ENCODE measurements at places on chromosomes 1 and 21.

- no peak for DNase-seq
These were observed 262.4 kb downstream of the ST6GALNAC3 start for GRCh38 chr1:76336931-76337371.

- no peak for DNase-seq
These were observed 52.7 kb downstream of the VWA5B1 start for GRCh38 chr1:20343149-20343937.

- DNase-seq: no peak
These were observed 1.8 kb upstream of the SLC1A7 start for GRCh38 chr1:53144201-53144600.

DNA sequence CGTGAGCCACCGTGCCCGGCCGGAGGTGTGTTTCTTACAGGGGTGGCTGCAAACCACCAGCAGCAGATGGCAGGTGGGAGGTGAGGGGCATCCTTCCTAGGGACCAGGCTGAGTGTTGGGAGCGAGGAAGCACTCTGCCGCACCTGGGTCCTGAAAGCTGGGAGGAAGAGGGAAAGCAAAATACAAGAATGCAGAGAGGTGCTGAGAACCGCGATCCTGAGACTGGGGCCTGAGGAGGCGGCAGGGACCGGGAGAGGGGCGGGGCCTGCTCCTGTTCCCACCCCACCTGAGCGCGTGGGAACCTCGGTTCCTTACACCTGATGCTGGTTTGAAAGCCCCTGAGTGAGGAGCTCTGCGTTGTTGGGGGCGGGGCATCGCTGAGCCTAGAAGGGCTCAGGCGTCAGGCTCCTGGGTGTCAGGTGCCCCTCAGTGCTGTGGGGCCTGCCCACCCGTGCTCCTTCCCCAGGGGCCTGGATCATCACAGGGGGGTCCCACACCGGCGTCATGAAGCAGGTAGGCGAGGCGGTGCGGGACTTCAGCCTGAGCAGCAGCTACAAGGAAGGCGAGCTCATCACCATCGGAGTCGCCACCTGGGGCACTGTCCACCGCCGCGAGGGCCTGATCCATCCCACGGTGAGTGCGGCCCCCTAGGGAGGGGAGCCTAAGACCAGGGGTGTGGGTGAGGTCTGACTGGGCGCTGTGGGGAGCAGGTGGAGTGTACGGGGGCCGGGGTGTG, 15.5 kb downstream of the TRPM2 start:
- no peak for DNase-seq
